ENCODE measurements at places on chromosomes 13 and 19.

DNA sequence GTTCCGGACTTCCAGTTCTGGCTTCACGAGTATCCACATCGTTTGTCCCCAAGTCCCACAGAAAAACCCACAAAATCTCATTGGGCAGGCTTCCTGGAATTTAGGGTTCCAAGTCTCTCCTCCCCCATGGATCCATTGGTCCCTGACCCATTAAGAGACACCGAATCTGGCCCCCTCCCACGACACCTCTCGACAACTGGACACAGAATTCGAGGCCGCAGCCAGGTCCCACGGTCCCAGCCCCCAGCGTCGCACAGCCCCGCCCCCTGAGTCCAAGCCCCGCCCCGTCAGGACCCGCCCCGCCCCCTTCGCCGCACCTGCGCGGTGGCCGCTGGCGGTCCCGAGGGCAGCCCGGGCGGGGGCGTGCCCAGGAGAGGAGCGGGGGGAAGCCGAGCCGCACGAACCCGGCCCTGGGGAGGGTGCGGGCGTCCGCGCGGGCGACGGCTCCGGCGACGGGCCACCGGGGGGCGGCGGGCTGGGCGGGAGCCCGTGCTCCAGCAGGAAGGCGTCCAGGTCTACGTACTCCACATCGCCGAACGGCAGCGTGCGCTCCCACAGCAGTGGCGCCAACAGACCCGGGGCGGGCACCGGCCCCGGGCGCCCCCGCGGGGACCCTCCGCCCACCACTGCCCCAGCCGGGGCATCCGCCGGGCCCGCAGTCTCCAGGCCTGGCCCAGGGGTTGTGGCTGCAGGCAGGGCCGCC is 1.8 kb downstream of the DBP start:
- peak; percentile 70 for DNase-seq

DNA sequence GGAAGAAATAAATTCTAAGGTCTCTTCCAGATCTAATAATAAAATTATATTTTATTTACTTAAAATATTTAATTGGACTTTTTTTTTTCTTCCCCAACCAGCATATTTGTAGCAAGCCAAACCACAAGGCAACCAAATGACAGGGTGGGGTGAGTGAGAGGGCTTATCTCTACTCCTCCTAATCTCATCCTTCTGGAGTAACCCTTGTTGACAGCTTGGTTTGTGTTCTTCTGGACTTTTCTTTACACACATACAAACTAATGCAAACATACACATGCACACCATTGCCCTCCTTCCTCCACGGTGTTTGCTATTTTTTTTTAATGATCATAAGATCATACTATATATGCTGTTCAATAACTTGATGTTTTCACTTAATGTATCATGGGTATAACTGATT is 383.1 kb downstream of the DLEU7 start:
- no peak for DNase-seq

DNA sequence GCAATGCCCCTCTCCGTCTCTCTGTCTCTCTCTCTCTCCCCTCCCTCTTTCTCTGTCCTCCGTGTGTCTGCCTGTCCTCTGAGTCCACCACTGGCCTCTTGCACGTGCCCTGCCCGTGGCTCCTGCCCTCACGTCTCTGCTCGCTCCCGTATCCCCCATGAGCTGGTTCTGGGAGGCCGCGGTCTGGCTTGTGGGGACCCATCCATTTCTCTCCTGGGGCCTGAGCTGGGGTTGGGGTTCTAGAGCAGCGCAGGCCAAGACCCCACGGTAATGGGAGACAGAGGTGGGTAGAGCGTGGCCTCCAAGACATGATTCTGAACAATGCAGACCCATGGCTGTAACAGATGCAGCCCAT is 19.0 kb downstream of the C2CD4C start:
- no peak for DNase-seq

GRCh38 chr13:30178976-30179375 is 128.4 kb downstream of the KATNAL1 start:
- no peak for DNase-seq

GRCh38 chr13:45297456-45298205 is 43.4 kb downstream of the TPT1 start:
- no peak for DNase-seq

- no peak for DNase-seq
Measured at GRCh38 chr19:38695317-38695683, 47.9 kb downstream of the ACTN4 start.

DNA sequence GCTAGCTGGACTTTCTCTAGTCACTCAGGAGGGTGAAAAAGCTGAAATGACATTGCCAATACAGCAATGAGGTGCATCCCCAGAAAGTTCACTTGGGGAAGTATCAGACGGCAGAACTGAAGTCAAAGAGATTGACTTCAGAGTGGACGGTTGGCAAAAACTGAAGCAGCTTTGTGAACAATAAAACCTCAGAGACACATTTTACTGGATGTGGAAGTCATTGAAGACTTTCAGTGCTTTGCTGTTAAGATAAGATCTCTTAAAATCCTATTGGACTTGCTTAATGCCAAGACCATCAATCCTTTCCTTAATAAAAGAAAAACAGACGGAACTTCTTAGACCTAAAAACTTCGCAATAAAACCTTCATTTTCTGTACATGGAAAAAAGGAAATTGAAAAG is 103.7 kb downstream of the ABCC4 start:
- DNase-seq = no peak

- no peak for DNase-seq
Measured at GRCh38 chr19:560121-560520, 12.3 kb upstream of the BSG start.

GRCh38 chr13:71663431-71663830 is 203.6 kb downstream of the DACH1 start:
- no peak for DNase-seq

- DNase-seq = no peak
Measured at GRCh38 chr19:55495646-55496349, 7.6 kb downstream of the SSC5D start.

- no peak for DNase-seq
Measured at GRCh38 chr19:5154799-5155426, 185.7 kb downstream of the PTPRS start.

DNA sequence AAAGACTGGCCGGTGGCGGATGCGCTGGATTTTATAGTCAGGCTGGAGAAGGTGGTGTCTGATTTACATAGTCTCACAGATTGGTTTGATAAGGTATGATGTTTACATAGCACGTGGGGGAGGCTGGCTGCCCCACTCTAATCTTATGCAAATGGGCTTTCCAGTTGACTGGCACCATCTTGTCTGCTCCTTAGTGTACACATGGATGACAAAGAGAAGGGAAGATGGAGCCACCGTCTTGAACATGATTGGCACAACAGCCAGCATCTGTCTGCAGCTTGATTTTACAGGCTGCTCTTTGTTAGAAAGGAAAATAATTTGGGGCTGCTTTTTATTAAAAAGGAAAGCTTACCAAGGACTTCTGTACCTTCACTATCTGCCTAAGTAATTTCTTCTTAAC is 265.2 kb upstream of the MAB21L1 start:
- no peak for DNase-seq

DNA sequence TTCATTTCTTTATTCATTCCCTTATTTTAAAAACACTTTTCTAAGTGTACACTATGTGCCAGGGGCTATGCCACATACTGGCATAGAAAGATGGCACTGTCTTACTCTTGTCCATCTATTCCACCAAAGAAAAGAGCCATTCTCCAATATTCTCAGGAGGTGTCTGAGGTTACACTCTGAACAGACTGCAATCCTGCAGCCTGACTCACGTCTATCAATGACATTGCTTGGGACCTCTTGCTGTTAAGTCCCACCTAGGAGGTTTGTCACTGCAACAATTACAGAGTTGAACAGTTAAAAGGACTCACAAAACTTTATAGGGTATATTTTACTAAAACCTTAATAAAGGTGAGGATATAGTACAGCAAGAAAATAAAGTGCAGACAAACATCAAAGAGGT is 512.9 kb upstream of the HTR2A start:
- DNase-seq = no peak

GRCh38 chr19:53102206-53102755 is 941 bp downstream of the ZNF160 start:
- no peak for DNase-seq

- no peak for DNase-seq
Measured at GRCh38 chr19:35742121-35742724, at the start of gene IGFLR1. IGFLR1 (minus strand) TSS chr19:35742452; CDS start chr19:35741180, 1,272 bp downstream.

GRCh38 chr13:99359528-99359927 is 52.3 kb upstream of the GPR183 start:
- no peak for DNase-seq

DNA sequence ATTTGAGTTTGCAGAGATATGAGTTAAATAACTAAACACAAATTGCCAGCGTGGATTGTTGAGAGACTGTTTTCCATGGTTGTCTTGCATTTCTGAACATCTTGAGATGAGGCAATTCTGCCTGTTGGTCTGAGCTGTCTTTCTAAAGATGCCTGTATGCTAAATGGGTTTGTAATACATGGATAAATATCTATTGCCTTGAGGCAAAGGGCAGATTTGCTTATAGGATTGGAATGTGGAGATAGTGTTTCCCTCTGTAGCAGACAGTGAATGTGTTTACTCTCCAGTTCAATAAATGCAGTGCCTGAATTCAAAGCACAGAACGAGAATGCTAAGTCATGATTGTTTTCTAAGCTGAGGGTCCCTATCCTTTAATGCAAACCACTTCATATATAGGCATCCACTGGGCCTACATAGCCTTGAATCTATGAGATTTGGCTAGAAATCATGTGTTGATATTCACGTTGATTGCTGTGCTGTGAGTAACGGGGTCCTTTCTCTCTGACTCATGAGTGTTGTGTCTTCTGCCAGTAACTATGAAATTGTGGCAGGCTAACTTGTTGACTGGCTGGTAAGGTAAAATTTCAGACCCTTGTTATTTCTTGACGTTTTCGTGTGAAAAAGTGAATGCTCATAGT is 2554.8 kb downstream of the PCDH9 start:
- no peak for DNase-seq

DNA sequence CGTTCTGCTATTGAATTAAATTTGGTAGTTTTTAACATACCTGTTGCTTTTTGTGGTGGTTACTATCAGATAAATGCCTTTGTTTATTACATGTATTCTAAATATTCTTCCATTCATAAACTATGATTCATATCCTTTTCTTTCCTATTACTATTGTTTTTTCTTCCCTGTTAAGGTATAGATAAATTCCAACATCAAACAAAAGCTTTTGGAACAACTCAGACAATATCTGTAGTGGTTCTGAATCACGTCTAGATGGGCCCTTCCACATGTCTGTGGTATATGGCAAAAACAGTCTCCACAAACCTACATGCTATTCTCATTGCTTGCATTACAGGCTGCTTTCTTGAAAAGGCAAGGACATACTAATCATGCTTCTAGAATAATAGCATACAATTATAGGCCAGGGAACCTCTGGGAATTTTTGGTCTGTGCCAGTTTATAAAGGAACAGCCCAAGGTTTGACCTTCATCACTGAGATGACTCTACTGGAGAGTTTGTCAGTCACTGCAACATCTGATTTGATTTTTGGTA is 6.4 kb downstream of the LRCH1 start:
- no peak for DNase-seq

DNA sequence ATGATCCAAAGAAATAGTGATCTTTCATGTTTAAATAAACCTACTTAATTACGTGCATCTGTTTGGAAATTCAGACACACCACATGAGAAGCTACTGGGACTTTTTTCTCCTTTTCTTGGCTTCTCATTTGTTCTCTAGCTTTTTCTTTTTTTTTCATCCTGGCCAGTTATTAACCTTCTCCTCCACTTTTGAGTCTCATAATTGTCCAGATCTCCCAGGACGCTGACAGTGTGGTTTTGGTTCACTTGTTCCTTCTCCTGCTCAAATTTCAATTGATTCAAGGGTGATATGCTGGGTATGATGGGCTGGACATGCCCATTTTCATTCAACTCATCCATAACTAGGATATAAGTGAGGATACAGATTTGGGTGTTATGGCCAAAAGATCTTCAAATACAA is 152.3 kb downstream of the TM9SF2 start:
- DNase-seq = no peak

- no peak for DNase-seq
Measured at GRCh38 chr19:5826531-5827341, 12.8 kb downstream of the FUT6 start.

- DNase-seq = no peak
Measured at GRCh38 chr19:5032101-5032967, 63.4 kb downstream of the KDM4B start.

- DNase-seq = no peak
Measured at GRCh38 chr13:43042410-43042921, 19.1 kb downstream of the DNAJC15 start.

GRCh38 chr13:45055198-45055901 is 65.0 kb upstream of the GTF2F2 start:
- DNase-seq = no peak

DNA sequence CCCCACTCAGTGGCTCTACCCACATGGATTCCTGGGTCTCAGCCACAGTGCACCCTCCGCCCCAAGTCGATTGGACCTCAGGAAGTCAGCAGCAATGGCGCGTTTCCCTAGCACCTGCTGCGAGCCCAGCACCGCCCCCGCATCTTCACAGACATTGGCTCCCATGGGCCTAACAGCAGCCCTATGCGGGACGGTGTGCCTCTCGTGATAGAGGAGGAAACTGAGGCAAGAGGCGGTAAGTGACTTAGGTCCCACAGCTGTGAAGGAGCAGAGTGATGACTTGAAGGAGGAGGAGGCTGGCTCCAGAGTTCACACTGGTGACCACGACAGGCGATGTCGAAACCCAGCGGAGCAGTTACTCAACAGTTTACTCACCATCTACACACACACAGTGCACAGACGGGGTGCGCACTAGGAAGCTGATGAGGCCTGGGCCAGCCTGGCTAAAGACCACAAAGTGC is 104.5 kb upstream of the SOX1 start:
- no peak for DNase-seq

DNA sequence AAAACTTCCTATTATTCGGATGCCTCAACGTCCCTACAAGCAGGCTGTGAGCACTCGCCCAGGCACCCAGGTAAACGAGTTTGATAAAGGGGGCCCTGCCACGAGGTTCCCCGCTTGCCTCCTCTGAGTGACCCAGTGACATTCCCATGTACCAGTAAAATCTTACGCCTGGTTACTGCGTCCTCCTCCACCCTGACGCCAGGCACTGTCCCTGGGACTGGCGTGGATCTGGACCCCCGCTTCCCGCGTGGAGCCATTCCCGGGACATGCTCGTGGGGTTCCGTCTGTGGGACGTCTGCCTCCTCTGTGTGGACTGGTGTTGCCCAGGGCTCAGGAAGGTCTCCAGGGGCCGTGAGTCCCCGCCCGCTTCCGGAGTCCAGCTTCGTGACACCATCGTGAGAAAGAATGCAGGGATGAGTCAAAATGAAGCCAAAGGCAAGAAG is 407 bp upstream of the ZNF550 start:
- DNase-seq = no peak

GRCh38 chr13:34349091-34349722 is 531.3 kb downstream of the RFC3 start:
- DNase-seq = no peak

GRCh38 chr19:45918721-45919120 is 4.1 kb upstream of the NANOS2 start:
- DNase-seq = no peak

- no peak for DNase-seq
Measured at GRCh38 chr19:54149021-54149812, 10.3 kb downstream of the LENG1 start.

- no peak for DNase-seq
Measured at GRCh38 chr19:4909156-4909896, at the start of gene UHRF1. UHRF1 (plus strand) TSS chr19:4909501; CDS start chr19:4910886, 1,385 bp downstream.

GRCh38 chr19:41801792-41802211 is 5.4 kb downstream of the CEACAM3 start:
- no peak for DNase-seq
